ENCODE measurements at places on chromosomes 6 and 20. TPM values are rescaled to one million over a fixed set of nuclear protein-coding genes. Genes with fewer than 3 reads are reported as not detected.

The CAPN11 gene
- 1.5 TPM for total RNA-seq

The SIRT5 gene
- total RNA-seq = 14.3 TPM

The SLC25A27 gene
- total RNA-seq = 1.5 TPM

The RIMS1 gene
- total RNA-seq = not detected

The ZBTB22 gene
- 11.6 TPM for total RNA-seq

The C6orf58 gene
- total RNA-seq = not detected

The PREP gene
- total RNA-seq = 15.6 TPM

The LY6G6F gene
- total RNA-seq = not detected

The SNPH gene
- total RNA-seq = 13.0 TPM

The SLC17A5 gene
- total RNA-seq = 6.2 TPM

The KHDC1 gene
- total RNA-seq = 1.2 TPM

The CAGE1 gene
- total RNA-seq = 0.38 TPM

The PDYN gene
- not detected for total RNA-seq

The KCNB1 gene
- 0.06 TPM for total RNA-seq

The OLIG3 gene
- not detected for total RNA-seq

Measured in CD4-positive, alpha-beta T cell (primary cell).